ENCODE measurements at places on chromosomes 2 and 18. TPM values are rescaled to one million over a fixed set of nuclear protein-coding genes. Genes with fewer than 3 reads are reported as not detected.

- DNase-seq = no peak
- no peaks in the 10 kb centered on the region for H3K4me1 ChIP-seq
- no peaks in the 10 kb centered on the region for H3K27me3 ChIP-seq
- no peaks in the 10 kb centered on the region for H3K36me3 ChIP-seq
- H3K27ac ChIP-seq = no peak overlapping the region
Observed at GRCh38 chr18:28005164-28005563, 171.8 kb downstream of the CDH2 start.

GRCh38 chr2:38129987-38130386 is 54.0 kb upstream of the CYP1B1 start:
- peaks cover 6% of the 10 kb centered on the region for H3K4me1 ChIP-seq
- H3K36me3 ChIP-seq = no peaks in the 10 kb centered on the region
- no peaks in the 10 kb centered on the region for H3K27me3 ChIP-seq
- H3K27ac ChIP-seq = no peak overlapping the region
- DNase-seq = no peak
- H3K4me3 ChIP-seq = no peak overlapping the region

- no peak overlapping the region for H3K27ac ChIP-seq
- H3K4me1 ChIP-seq = peaks cover 14% of the 10 kb centered on the region
- H3K4me3 ChIP-seq = peak overlapping the region; percentile 37
- peak; percentile 77 for DNase-seq
- no peaks in the 10 kb centered on the region for H3K36me3 ChIP-seq
- H3K27me3 ChIP-seq = no peaks in the 10 kb centered on the region
Observed at GRCh38 chr2:11129598-11130449, 25.4 kb upstream of the SLC66A3 start.

DNA sequence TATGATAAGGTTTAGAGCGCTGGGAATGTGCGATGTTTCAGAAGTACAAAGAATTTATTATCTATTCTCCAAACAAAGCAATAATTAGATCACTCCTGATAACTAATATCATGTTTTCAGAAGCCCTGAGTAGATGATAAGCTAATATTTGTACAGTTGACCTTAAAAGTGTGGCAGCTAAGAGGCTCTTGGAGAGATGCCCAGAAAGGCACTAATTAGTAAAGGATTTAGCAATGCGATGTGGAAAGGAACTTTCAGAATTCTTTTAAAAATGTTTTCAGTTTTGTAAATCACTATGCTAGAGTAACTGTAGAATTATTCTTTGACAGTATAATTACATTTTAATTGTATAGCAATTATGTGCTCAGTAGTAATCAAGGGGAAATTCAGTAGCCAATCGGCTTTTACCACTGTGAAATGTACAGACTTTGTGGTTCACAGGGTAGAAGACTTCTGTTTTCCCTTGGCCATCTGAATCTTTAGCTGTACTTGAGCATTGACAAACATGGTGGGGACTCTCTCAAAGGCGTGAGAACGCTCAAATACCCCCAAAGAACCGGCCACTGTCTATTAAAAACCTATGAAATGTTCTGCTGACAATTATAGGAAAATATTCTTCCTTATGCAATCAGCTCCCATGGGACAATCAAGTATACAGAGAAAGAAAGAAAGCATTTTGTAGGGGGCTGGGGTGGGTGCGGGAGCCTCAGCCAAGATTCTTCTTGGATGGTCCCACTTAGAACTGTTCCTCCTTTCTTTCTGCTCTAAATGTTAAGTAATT is 262.8 kb upstream of the AGAP1 start:
- H3K4me3 ChIP-seq = no peak overlapping the region
- DNase-seq = no peak

DNA sequence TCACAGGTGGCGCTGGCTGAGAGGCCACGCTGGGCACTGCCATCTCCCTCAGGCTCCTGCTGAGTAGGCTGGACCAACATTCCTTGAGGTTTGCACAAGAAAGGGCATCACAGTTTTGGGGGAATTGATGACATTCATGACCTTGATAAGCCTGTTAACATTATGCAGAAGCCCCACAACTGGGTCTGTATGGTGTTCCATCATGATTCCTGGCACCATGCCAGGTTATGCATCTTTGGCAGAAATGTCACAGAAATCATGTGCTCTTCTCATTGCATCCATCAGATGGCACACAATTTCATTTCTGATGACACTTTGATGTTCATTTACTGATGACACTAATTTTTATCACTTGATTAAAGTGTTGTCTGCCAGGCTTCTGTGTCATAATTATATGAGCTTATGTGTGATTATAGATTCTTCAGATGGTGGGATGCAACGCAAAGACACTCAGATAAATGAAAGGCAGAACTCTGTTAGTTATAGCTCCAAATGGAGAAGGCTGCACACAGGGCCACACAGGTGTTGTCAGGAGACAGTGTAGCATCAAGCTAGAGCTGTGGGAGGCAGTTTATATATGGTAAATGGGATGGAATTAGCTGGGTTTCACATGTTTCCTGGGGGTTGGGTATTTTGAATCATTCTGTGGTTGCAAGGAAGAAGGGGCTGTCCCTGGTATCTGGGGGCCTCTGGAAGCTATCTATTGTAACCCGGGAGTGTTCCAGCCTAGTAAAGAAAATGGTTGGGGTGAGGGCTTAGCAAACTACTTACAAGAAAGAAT is 191.3 kb downstream of the SLC39A10 start:
- no peak overlapping the region for H3K4me3 ChIP-seq
- no peak for DNase-seq
- no peak overlapping the region for H3K27ac ChIP-seq
- no peaks in the 10 kb centered on the region for H3K36me3 ChIP-seq
- no peaks in the 10 kb centered on the region for H3K4me1 ChIP-seq

- H3K4me3 ChIP-seq = no peak overlapping the region
- DNase-seq = no peak
- H3K27ac ChIP-seq = no peak overlapping the region
- no peaks in the 10 kb centered on the region for H3K4me1 ChIP-seq
- no peaks in the 10 kb centered on the region for H3K36me3 ChIP-seq
- no peaks in the 10 kb centered on the region for H3K27me3 ChIP-seq
Observed at GRCh38 chr2:159262904-159263303, 23.6 kb downstream of the WDSUB1 start.

DNA sequence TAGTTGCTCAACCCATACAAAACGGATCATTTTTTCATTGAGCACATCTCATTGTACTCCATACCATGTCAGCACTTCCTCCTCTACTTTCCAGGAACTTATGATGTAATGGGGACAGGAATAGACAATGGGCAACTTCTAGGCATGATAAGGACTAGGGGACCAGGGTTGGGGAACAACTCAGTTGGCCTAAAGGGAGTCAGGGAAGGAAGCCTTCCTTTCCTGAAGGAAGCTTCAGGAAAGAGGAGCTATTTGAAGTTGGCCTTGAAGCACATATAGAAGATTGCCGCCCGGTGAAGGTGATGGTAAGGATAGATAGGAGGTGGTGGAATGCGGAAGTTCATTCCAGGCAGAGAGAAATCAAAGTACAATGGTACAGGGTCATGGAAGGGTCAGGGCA is 283.9 kb downstream of the SLC8A1 start:
- H3K27ac ChIP-seq = no peak overlapping the region
- H3K36me3 ChIP-seq = no peaks in the 10 kb centered on the region
- DNase-seq = no peak
- no peaks in the 10 kb centered on the region for H3K4me1 ChIP-seq
- H3K27me3 ChIP-seq = no peaks in the 10 kb centered on the region

GRCh38 chr18:13376298-13376840 is 157.8 kb downstream of the LDLRAD4 start:
- no peaks in the 10 kb centered on the region for H3K36me3 ChIP-seq
- no peaks in the 10 kb centered on the region for H3K27me3 ChIP-seq
- no peak overlapping the region for H3K27ac ChIP-seq
- H3K4me3 ChIP-seq = no peak overlapping the region
- no peak for DNase-seq
- no peaks in the 10 kb centered on the region for H3K4me1 ChIP-seq

GRCh38 chr2:119011910-119012209 is 69.9 kb downstream of the MARCO start:
- peak overlapping the region; percentile 7 for H3K4me3 ChIP-seq
- no peak for DNase-seq
- no peaks in the 10 kb centered on the region for H3K27me3 ChIP-seq
- H3K4me1 ChIP-seq = no peaks in the 10 kb centered on the region
- H3K36me3 ChIP-seq = no peaks in the 10 kb centered on the region

DNA sequence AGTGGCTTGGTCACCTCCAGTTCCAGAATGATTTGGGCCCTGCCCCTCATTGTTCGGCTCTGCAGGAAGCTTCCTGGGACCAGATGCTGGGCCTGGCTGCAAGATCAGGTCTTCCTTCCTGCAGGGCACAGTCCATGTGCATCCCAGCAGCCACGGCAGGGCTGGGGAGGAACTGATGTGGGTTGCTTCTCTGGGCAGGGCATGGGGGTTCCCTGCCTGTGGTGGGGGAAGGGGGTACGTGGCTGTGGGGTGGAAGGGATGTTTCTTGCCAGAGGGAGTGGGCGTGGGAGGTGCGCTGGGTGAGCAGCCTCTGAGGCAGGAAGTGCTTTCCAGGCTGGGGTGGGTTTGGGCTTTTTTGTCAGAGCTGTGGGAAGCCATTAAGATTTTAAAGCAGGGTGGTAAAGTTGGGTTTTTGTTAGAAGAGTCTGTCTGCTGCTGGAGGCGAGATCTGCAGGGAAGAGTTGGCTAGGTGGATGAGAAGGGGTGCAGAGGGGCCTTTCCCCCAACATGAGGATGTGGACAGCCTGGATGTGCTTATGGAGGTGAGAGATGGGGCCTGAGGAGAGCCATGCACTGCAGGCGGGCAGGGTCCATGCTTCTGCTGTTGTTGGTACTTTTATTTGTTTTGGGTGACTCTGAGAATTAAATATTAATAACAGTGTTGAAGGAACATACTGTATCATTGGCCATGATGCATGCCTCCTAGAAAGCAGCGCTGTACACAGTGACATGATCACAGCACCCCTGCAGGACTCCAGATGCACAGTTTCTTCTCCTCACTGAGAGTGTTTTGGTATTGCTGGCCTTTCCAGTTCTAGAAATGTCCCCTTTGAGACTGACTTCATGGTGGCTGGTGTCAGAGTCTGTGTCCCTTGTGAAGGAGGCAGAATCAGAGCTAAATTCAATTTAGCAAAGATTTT is 45.3 kb downstream of the DGKD start:
- no peaks in the 10 kb centered on the region for H3K27me3 ChIP-seq
- H3K4me3 ChIP-seq = no peak overlapping the region
- no peaks in the 10 kb centered on the region for H3K36me3 ChIP-seq
- no peak for DNase-seq
- H3K27ac ChIP-seq = no peak overlapping the region
- H3K4me1 ChIP-seq = peaks cover 5% of the 10 kb centered on the region

DNA sequence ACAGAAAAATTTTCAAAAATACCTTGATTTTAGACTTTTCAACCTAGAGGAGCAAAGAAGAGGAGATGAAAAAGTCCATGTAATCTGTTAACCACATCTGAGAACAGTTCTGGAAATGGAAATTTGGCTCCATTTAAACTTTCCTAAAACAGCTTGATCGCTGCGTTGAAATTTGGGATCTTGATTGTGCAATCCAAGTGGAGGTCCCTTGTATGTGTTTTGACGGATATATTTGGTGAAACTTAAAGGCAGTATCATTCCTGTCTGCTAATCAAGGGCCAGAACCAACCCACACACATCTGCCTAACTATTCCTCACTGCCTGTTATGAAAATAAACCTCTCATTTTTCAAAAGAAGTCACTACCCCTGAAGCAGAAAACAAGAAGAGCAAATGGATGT is 46.6 kb downstream of the SPATS2L start:
- peaks cover 28% of the 10 kb centered on the region for H3K4me1 ChIP-seq
- no peak for DNase-seq
- H3K36me3 ChIP-seq = no peaks in the 10 kb centered on the region
- H3K4me3 ChIP-seq = no peak overlapping the region
- H3K27ac ChIP-seq = no peak overlapping the region

DNA sequence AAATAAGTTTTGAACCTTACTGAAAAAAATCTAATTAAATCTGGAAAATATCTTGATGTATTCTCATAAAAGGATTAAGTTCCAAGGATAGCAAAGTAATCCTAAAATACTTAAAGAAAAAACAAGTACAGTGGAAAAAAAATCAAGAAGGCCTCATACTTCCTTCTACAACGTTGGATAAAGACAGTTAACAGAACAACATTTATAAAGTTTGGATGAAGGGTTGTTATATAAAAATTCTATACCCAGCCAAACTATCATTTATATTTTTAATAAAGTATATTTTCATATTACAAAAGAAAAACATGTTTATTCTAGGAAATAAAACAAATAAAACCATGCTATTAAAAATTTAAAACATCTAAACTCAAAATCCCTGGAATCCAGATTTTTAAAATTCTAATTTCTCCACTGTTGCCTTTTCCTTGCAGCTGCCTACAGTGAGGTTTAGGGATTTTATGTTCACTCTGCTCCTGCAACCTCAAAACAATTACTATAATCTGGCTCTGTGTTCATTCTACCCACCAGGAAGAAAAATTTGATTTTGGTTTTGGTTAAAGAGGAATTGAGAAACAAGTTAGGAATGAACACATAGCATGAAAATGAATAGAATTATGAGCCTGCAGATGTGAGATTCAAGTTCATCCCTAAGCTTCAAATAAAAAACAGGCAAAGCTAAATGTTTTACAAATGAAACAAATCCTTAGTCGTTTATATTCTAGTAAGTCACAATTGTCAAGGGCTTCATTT is 142.8 kb downstream of the LPIN1 start:
- no peaks in the 10 kb centered on the region for H3K27me3 ChIP-seq
- no peak overlapping the region for H3K4me3 ChIP-seq
- H3K4me1 ChIP-seq = no peaks in the 10 kb centered on the region
- H3K27ac ChIP-seq = no peak overlapping the region
- no peak for DNase-seq

DNA sequence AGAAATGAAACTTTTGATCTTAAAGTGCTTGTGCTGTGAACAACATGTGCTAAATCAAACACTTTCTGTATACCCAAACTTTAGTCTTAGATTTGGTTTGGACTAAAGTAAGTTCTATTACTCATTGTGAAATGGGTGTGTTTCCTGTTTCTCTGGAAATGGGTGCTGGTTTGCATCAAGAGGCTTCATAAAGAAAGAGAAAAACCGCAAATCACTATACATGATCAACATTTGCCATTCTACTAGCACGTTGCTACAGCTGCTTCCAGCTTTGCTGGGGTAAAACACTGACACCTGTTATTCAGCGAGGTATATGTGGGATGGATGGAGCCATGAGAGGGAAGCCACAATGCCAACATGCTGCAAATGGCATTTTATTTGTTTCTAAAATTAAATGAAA is 547.0 kb upstream of the ACVR2A start:
- H3K36me3 ChIP-seq = no peaks in the 10 kb centered on the region
- H3K4me1 ChIP-seq = no peaks in the 10 kb centered on the region
- no peak overlapping the region for H3K4me3 ChIP-seq
- DNase-seq = no peak
- no peak overlapping the region for H3K27ac ChIP-seq

GRCh38 chr2:16228951-16229350 is 288.6 kb downstream of the MYCN start:
- H3K4me1 ChIP-seq = no peaks in the 10 kb centered on the region
- H3K27ac ChIP-seq = no peak overlapping the region
- no peak overlapping the region for H3K4me3 ChIP-seq
- no peaks in the 10 kb centered on the region for H3K27me3 ChIP-seq

- DNase-seq = no peak
- H3K4me1 ChIP-seq = no peaks in the 10 kb centered on the region
- no peak overlapping the region for H3K4me3 ChIP-seq
Observed at GRCh38 chr18:67980241-67980640, 463.7 kb upstream of the DSEL start.

GRCh38 chr2:3470856-3471737 is 48.2 kb downstream of the ADI1 start:
- no peaks in the 10 kb centered on the region for H3K36me3 ChIP-seq
- DNase-seq = no peak
- peaks cover 47% of the 10 kb centered on the region for H3K4me1 ChIP-seq

GRCh38 chr2:176589287-176589686 is 320.0 kb downstream of the MTX2 start:
- H3K4me1 ChIP-seq = no peaks in the 10 kb centered on the region
- H3K27me3 ChIP-seq = no peaks in the 10 kb centered on the region

Gene RGPD8
- 57.2 TPM for total RNA-seq

Gene SERPINB4
- not detected for total RNA-seq

Gene BCL2
- 16.0 TPM for total RNA-seq

Gene UGT1A4
- total RNA-seq = not detected

All from testis (tissue), 5 donors.